ENCODE measurements at places on chromosomes 5 and 9.

- DNase-seq = no peak
These were observed 98.5 kb downstream of the APBA1 start for GRCh38 chr9:69573651-69574050.

- peak; percentile 62 for DNase-seq
These were observed 48.6 kb downstream of the RGS3 start for GRCh38 chr9:113511856-113512761.

GRCh38 chr9:652914-653313, 188.6 kb upstream of the DMRT1 start:
- DNase-seq = no peak

DNA sequence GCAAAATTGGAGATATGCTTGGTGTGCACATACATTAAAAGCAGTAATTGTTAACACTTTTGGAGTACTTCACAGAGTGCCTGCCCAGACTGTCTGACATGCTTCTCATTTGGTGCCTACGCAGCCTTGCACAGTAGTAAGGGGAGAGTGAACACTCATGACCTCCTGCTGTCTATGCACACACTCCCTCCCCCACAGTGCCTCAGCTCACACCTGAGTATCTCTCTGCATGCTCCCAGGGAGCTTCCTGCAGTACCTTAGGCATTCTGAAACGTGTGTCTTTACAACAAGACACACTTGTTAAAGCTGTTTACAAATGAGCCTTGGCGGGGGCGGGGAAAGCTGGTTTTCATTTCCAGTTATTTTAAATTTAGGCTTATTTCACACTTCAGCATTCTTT, 18.0 kb downstream of the MAP3K1 start:
- no peak for DNase-seq

GRCh38 chr5:34555699-34556508, 100.2 kb upstream of the RAI14 start:
- DNase-seq = no peak

DNA sequence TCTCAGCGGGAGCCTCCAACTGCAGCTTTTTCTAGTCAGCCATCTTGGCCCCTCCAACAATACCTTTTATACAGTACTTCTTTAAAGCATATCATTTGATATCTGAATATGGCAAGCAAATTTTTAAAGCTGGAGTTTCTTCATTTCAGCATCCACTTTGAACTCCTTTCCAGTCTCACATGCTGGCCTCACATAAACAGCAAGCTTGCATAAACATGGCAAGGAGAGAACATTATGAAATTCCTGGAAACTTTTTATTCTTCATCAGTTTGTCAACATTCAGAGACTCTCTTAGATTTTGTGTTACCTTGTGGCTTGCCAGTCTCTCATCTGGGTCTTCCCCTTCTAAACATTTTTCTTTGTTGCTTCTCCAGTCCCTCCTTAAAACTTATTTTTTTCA, 745.3 kb downstream of the NR2F1-AS1 start:
- DNase-seq = no peak

GRCh38 chr9:81664638-81665222, 24.6 kb downstream of the TLE1 start:
- no peak for DNase-seq

- DNase-seq = no peak
These were observed 611.8 kb downstream of the TLE1 start for GRCh38 chr9:81077572-81077971.

DNA sequence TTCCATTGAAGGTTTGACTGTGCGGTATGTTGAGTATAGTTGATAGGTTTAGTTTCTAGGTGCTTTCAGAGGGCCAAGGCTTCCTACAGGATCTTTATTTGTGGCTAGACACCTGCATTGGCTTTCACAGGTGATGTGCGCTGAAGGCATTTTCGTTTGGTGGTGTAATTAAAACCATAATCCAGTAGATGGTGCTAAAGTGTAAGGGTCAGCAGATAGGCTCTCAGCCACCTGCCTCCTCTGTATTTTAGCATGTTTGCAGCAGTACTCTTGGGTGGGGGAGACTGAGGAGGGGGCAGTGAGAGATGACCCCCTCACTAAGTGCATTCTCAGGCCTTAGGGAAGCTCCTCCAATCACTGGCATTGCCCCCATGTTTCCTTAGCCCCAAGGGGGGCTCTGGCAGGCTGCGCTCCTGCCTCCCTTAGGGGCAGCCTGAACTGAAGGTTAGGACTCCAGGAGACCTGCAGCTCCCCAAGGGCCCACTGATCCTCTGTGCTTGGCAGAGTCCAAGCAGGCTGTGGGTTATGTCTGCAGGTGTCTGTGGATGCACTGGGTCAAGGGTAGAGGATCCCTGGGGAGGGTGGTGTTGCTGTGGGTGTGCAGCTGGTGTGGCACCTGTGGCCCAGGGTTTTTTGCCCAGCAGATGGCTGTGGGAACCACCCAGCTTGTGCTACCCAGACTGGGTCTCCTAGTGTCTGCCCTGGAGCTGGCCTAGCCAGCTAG, 23.4 kb downstream of the CDK20 start:
- no peak for DNase-seq

- no peak for DNase-seq
These were observed 18.6 kb downstream of the JAKMIP2 start for GRCh38 chr5:147763791-147764525.

DNA sequence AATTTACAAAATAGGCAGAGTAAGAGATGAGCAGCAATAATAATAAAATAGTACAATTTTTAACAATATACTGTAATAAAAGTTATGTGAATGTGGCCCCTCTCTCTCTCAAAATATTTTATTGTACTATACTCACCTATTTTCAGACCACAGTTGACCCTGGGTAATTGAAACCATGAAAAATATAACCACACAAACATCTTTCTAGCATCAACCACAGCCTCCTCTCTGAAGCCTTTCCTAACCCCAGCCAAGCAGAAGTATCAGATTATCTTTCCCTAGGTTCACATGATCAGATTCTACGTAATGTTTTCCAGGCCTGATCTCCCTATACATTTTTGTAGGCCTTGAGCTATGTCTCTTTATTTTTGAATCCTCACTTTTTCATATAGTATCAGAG, 35.2 kb downstream of the DNAH5 start:
- DNase-seq = no peak

DNA sequence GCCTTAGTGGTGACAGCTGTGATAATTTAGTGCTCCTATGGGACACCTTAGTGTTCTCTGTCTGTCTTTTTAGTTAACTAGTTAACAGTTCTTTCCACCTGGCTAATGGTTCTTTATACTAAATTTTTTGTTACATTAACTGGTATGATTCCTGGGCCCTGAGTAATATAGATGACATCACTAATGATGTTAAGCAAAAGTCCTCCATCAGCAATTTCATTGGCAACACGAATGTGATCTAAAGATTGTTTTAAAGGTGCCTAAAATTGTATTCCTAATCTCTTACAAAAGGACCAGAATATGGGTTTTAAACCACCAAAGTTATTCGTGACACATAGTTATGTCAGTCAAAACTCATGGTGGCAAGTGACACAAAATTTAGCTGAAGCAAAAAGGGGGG, 235.3 kb downstream of the TENT4A start:
- no peak for DNase-seq

DNA sequence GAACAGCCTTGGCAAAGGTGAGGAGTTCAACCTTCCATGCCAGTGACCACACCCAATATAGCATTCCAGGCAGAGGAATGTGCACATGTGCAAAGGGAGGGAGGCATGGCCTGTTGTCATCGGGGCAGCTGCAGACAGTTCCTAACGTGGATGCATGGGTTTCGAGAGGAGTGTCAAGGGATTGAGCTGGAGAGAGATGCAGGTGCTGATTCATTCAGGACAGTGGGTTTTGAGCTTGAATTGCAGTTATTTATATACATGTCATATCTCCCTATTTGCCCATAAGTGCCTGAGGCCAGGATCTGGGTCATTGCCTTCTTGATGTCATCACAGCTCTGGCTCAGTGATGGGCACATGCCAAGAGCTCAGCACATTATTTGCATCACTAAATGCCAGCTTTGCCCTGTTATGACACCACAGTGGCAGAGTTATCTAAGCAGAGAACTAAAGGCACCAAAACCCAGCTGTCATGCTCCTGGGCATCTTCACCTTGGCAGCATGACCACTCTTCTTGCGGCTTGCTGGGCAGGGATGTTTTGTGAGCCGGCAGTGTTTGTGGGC, 278.0 kb downstream of the NTRK2 start:
- DNase-seq = no peak

GRCh38 chr9:4507306-4508130, 17.2 kb downstream of the SLC1A1 start:
- no peak for DNase-seq

GRCh38 chr5:15904899-15905830, 274.4 kb downstream of the MARCHF11 start:
- DNase-seq = no peak

- no peak for DNase-seq
These were observed 80.6 kb downstream of the RAD23B start for GRCh38 chr9:107363516-107364152.

GRCh38 chr5:167940911-167941310, 350.5 kb upstream of the WWC1 start:
- DNase-seq = no peak

- DNase-seq = peak; percentile 41
These were observed 28.4 kb upstream of the SSBP2 start for GRCh38 chr5:81779125-81779915.

GRCh38 chr9:135249711-135250110, 162.2 kb downstream of the OLFM1 start:
- DNase-seq = no peak

DNA sequence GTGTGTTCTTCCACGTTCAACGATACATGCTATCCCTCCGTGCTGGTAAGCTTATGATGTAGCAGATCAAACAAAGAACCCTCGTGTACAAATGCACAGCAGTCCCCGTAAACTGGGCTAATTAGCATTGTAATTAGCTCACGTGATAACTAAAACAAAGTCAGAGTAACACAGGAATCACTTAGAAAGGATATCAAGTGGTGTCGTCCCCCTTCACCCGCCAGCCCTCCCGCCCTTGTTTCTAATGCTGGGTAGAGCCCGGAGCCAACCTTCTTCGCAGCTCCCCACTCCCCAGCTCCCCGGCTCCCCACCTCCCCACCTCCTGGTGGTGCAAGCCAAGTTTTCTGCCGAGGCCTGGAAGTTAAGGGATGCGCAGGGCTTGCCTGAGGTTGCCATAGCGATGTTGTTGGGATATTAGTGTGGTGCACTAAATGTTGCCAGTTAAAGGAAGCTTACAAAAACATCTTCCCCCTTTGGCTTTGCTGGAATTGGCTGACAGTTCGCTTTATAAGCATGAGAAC, 357.9 kb upstream of the CCNH start:
- no peak for DNase-seq

- DNase-seq = no peak
These were observed 122.8 kb downstream of the TMEM161B start for GRCh38 chr5:88145611-88146467.

GRCh38 chr9:120724757-120725400, 10.6 kb upstream of the MEGF9 start:
- no peak for DNase-seq

DNA sequence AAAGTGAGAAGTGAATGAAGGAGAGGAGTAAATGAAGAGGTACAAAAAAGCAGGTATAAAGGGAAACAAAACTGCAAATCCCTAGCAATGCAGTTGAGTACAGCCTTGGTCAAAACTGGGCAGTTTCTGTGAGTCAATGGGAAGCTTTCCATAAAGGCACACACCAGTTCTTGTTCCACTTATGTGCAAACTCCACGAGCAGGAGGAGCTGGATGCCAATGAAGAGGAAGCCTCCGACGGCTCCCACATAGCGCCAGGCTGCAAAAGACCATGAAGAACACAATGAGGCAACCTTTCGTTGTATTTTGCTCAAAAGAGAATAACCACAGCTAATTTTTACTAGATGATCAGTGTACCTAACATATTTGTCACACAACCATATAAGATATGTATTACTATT, 81.1 kb downstream of the SERINC5 start:
- no peak for DNase-seq

GRCh38 chr5:72494623-72495124, 12.5 kb downstream of the ZNF366 start:
- DNase-seq = no peak

GRCh38 chr5:177576169-177576568, 15.8 kb upstream of the TMED9 start:
- no peak for DNase-seq

DNA sequence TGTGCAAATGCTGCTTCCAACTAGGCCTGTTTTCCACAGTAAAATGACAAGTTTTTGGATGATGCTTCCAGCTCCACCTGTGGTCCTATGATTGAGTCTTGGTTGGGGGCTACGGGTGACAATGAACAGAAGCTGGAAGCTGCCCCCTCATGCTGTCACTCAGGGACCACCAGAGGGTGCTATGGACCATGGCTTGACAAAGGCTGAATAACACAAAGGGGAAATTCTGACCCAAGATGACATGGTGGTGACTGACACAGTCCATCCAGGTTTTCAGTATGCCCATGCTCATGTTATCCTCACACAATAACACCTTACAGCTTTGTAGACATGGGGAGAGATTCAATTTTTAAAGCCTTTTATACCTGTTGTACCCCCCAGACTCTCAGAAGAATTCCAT, 23.9 kb upstream of the SAP30L start:
- no peak for DNase-seq

GRCh38 chr5:95251185-95251584, 33.7 kb downstream of the MCTP1 start:
- no peak for DNase-seq

GRCh38 chr9:92496396-92497176, 14.3 kb upstream of the ASPN start:
- DNase-seq = no peak

DNA sequence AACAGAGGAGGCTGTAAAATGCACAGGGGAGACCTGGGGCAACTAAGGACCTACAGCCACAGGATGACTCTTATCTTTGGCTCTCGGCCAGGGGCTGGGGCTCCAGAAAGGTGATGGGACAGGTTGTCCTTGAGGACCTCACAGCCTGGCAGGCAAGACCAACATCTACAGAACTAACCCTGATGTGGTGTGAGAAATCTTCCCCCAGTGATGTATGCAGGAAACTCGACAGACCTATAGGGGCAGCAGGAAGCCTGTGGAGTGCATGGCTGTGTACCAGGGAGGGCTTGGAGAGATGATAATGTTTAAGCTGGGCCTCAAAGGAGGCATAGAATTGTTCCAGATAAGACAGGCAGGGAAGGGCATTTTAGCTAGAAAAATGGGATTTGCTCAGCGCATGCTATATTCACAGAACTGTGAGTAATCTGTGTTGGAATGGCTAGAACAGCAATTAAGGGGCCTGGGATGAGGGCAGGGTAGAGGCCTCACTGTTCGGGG, 68.5 kb upstream of the SLC25A51 start:
- DNase-seq = no peak

DNA sequence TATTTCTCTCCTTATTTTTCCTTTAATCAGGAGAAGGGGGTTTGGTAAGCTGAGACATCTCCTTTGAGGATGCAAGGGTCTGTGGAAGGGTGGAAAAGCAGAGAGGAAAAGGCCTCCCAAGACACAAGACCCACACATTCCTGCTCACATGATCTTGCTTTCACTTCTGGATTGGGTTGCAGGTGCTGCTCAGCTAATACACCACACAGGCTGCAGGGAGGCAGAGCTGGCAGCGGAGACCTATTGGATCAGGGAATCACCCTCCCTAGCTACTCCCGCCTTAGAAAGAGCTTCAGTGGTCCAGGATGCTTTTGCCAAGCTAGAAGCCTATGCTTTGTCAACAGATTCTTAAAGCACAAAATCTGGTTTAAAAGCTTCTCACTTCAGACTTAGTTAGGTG, 87.6 kb upstream of the IL33 start:
- DNase-seq = no peak
